ENCODE measurements at places on chromosomes 6 and 20.
A peak's percentile ranks its signal among the peaks of the same experiment; 100 is the strongest.

- no peak overlapping the region for H3K4me3 ChIP-seq
- no peak for DNase-seq
- no peaks in the 10 kb centered on the region for H3K4me1 ChIP-seq
- no peaks in the 10 kb centered on the region for H3K36me3 ChIP-seq
- no peak overlapping the region for H3K27ac ChIP-seq
Measured at GRCh38 chr6:117169781-117170281, 95.5 kb upstream of the VGLL2 start.

GRCh38 chr6:113854531-113855499 lies 2.3 kb upstream of the MARCKS start:
- no peaks in the 10 kb centered on the region for H3K27me3 ChIP-seq
- peak overlapping the region; percentile 95 for H3K4me3 ChIP-seq
- H3K27ac ChIP-seq: peak overlapping the region; percentile 91
- H3K4me1 ChIP-seq: no peaks in the 10 kb centered on the region

DNA sequence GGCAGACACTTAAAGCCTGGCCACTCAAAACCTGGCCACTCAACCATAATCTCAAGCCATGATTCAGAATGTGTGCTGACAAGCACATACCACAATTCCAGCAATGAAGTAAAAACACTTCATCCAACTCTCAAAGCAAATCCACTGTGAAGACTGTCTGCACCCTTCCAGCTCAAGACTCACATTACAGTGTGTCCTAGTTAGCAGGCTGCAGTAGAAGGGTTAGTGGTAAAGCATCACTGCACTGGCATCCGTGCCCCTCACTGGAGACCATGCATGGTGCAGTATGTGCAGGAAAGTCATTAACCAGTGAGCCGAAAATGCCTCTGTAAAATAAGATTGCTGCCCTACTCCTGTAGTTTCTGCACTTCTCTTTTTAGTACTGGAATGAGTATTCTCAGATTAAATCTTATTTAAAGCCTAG lies 43.4 kb downstream of the SLC23A2 start:
- no peaks in the 10 kb centered on the region for H3K27me3 ChIP-seq
- H3K4me3 ChIP-seq: no peak overlapping the region
- no peaks in the 10 kb centered on the region for H3K36me3 ChIP-seq
- H3K27ac ChIP-seq: no peak overlapping the region
- peaks cover 16% of the 10 kb centered on the region for H3K4me1 ChIP-seq

GRCh38 chr6:109322825-109323224 lies 59.4 kb downstream of the CD164 start:
- H3K4me3 ChIP-seq: no peak overlapping the region
- no peaks in the 10 kb centered on the region for H3K36me3 ChIP-seq
- no peak overlapping the region for H3K27ac ChIP-seq
- no peaks in the 10 kb centered on the region for H3K4me1 ChIP-seq
- peaks cover 4% of the 10 kb centered on the region for H3K27me3 ChIP-seq

GRCh38 chr20:33819456-33819855 lies 8.3 kb downstream of the CHMP4B start:
- H3K36me3 ChIP-seq: peaks cover 6% of the 10 kb centered on the region
- no peak for DNase-seq
- no peaks in the 10 kb centered on the region for H3K27me3 ChIP-seq
- H3K27ac ChIP-seq: no peak overlapping the region

GRCh38 chr6:32684246-32684645 lies 17.8 kb upstream of the HLA-DQB1 start:
- H3K36me3 ChIP-seq: no peaks in the 10 kb centered on the region
- H3K4me3 ChIP-seq: no peak overlapping the region
- H3K4me1 ChIP-seq: no peaks in the 10 kb centered on the region
- H3K27ac ChIP-seq: no peak overlapping the region
- H3K27me3 ChIP-seq: no peaks in the 10 kb centered on the region

DNA sequence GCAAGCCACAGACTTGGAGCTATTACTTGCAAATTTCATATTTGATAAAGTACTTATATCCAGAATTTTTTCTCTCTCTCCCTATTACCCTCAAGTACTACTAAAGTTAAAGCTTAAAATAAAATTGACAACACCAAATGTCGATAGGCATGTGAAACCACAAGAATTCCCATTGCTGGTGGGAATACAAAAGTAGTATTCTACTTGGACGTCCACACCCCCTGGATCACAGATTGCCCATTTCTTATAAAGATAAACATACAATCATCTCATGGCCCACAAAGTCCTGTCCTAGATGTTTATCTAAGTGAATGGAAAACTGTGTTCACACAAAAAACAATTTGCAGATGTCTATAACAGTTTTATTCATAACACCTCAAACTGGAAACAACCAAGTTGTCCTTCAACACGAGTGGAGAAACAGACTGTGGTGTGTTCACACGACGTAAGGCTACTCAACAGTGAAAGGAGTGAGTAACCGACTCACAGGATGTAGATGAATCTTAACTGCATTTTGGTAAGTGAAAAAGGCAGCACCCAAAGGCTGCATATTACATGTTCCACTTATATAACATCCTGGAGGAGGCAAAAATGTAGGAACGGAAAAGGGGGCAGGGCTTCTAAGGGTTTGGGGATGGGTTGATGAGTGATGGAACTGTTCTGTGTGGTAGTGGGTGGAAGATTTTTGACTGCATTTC lies 297.4 kb downstream of the THBS2 start:
- DNase-seq: peak; percentile 33
- H3K4me3 ChIP-seq: no peak overlapping the region
- no peaks in the 10 kb centered on the region for H3K27me3 ChIP-seq
- H3K4me1 ChIP-seq: peaks cover 3% of the 10 kb centered on the region
- no peak overlapping the region for H3K27ac ChIP-seq
- no peaks in the 10 kb centered on the region for H3K36me3 ChIP-seq

DNA sequence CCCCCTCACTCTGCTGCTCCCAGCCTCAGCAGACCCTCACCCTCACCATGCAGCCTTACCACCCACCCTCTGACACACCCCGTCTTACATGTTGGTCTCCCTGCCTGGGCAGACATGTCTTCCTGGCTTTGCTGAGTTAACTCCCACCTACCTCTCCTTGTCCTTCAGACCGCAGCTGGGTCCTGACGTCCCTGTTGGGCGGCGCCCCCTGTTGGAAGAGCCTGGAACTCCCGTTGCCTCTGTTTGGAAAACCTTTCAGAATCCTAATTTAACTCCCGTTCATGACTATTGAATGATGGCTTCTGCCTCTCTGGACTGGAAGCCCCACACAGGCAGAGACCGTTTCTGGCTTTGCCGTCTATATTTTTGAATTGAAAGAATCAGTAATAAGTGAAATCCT lies 245.1 kb downstream of the MYLK4 start:
- H3K4me1 ChIP-seq: peaks cover 9% of the 10 kb centered on the region
- H3K27ac ChIP-seq: no peak overlapping the region
- peaks cover 23% of the 10 kb centered on the region for H3K27me3 ChIP-seq
- no peak overlapping the region for H3K4me3 ChIP-seq
- no peak for DNase-seq

- no peaks in the 10 kb centered on the region for H3K4me1 ChIP-seq
- no peaks in the 10 kb centered on the region for H3K27me3 ChIP-seq
- no peak for DNase-seq
- H3K36me3 ChIP-seq: no peaks in the 10 kb centered on the region
- no peak overlapping the region for H3K4me3 ChIP-seq
Measured at GRCh38 chr6:76677017-76677416, 604.6 kb upstream of the IMPG1 start.

GRCh38 chr6:100491952-100492670 lies 27.4 kb upstream of the SIM1 start:
- no peaks in the 10 kb centered on the region for H3K36me3 ChIP-seq
- H3K27me3 ChIP-seq: peaks cover 24% of the 10 kb centered on the region
- H3K4me1 ChIP-seq: no peaks in the 10 kb centered on the region
- H3K27ac ChIP-seq: no peak overlapping the region

GRCh38 chr6:6452002-6452401 lies 131.5 kb upstream of the F13A1 start:
- no peaks in the 10 kb centered on the region for H3K36me3 ChIP-seq
- H3K27me3 ChIP-seq: no peaks in the 10 kb centered on the region
- DNase-seq: no peak

DNA sequence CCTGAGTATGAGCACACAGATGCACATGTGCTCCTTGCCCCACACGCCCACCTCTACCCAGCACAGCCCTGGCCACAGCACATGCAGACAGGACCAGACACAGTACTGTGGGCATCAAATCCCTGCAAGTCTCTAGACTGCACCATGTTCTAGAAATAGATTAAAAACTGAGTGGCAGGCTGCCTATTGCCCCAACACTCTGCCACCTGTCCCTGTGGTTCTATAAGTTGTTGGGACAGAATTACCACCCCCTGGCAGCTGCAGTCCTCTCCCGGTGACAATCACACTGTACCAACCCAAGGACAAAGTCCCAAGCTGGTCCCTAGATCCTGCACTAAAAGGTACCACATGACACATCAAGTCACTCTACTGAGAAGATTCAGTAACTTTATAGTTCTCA lies 70.2 kb downstream of the B3GAT2 start:
- no peak for DNase-seq
- peaks cover 9% of the 10 kb centered on the region for H3K27me3 ChIP-seq
- H3K4me1 ChIP-seq: no peaks in the 10 kb centered on the region
- H3K27ac ChIP-seq: no peak overlapping the region
- no peaks in the 10 kb centered on the region for H3K36me3 ChIP-seq
- H3K4me3 ChIP-seq: no peak overlapping the region

- no peaks in the 10 kb centered on the region for H3K36me3 ChIP-seq
- H3K27me3 ChIP-seq: no peaks in the 10 kb centered on the region
- no peak overlapping the region for H3K27ac ChIP-seq
- DNase-seq: peak; percentile 67
Measured at GRCh38 chr6:144899161-144899560, 614.0 kb downstream of the UTRN start.

DNA sequence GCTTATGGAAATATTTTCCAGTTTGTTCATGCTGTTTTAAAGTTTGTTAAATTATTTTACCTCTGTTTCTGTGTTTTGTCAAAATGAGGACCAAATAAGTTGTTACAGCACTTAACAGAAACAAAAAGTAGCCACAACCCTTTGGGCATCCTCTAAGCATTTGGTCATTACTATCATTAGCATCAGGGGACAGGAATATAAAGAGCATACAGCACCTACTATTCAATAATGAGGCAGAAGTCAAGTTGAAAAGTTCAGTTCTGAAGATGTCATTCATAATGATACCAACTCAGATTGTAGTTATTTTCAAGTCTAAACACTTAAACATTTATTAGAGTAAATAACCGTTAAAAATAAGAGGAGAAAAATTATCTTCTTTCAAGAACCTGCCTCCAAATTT lies 862.3 kb upstream of the FLRT3 start:
- no peaks in the 10 kb centered on the region for H3K27me3 ChIP-seq
- H3K4me1 ChIP-seq: no peaks in the 10 kb centered on the region
- H3K27ac ChIP-seq: no peak overlapping the region
- no peaks in the 10 kb centered on the region for H3K36me3 ChIP-seq
- DNase-seq: no peak
- no peak overlapping the region for H3K4me3 ChIP-seq

- H3K27me3 ChIP-seq: no peaks in the 10 kb centered on the region
- no peak overlapping the region for H3K27ac ChIP-seq
- H3K4me1 ChIP-seq: peaks cover 32% of the 10 kb centered on the region
- no peak for DNase-seq
- H3K36me3 ChIP-seq: no peaks in the 10 kb centered on the region
- no peak overlapping the region for H3K4me3 ChIP-seq
Measured at GRCh38 chr6:43703512-43704429, 16.2 kb upstream of the MRPS18A start.

GRCh38 chr6:27795697-27796494 lies 116.3 kb downstream of the OR2B2 start:
- H3K36me3 ChIP-seq: no peaks in the 10 kb centered on the region
- no peak overlapping the region for H3K4me3 ChIP-seq
- H3K27me3 ChIP-seq: no peaks in the 10 kb centered on the region
- no peak overlapping the region for H3K27ac ChIP-seq

DNA sequence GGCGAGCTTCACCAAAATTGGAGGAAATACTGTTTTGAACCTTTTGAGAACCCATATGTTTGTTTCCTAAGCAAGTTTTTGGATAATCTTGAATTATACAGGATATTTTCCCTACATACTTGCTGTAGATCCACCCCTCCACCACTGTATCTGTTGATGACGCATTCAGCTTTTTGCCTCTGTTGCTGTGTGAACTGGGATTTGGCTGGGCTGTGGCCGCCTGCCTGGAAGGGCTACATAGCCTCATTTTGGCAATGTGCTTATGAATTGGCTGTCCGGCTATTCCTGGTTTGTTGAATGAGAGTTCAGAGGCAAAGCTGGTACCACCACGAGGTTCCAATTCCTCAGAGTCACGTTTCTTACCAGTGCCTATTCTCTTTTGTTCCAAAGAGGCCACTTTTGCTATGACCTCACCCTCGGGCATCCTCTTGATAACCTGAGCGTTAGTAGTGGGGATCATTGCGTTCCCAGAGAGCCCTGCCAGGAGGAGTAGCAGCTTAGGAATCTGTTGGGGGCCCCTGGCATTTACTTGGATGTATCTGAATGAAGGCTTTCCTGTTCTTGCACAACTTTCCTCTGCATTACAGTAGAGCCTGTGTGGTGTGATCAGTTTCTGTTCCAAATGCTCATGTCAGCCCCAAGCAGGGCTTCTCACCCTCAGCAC lies 6.4 kb downstream of the FAM83D start:
- H3K4me3 ChIP-seq: no peak overlapping the region
- peak; percentile 70 for DNase-seq
- H3K27ac ChIP-seq: peak overlapping the region; percentile 58
- peaks cover 13% of the 10 kb centered on the region for H3K4me1 ChIP-seq

DNA sequence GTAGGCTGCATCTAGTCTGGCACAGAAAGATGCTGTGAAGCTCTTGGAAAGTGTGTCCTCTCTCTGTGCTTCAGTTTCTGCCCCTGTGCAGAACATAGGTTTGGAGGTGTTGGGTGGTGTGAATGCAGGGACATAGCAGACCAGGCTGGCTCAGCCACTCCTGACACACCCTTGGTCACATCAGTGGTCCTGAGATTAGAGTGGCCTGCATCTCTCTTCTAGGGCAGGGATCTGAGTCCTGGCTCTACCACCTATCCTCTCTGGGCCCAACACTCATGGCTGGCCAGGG lies 10.1 kb upstream of the TLDC2 start:
- H3K4me3 ChIP-seq: no peak overlapping the region
- DNase-seq: no peak
- no peak overlapping the region for H3K27ac ChIP-seq
- H3K4me1 ChIP-seq: peaks cover 10% of the 10 kb centered on the region
- H3K36me3 ChIP-seq: no peaks in the 10 kb centered on the region
- H3K27me3 ChIP-seq: no peaks in the 10 kb centered on the region

GRCh38 chr6:80535914-80536565 lies 429.6 kb downstream of the BCKDHB start:
- no peak overlapping the region for H3K4me3 ChIP-seq
- H3K27me3 ChIP-seq: no peaks in the 10 kb centered on the region
- peak; percentile 79 for DNase-seq
- H3K4me1 ChIP-seq: peaks cover 9% of the 10 kb centered on the region
- peak overlapping the region; percentile 92 for H3K27ac ChIP-seq
- H3K36me3 ChIP-seq: no peaks in the 10 kb centered on the region

Measured in IMR-90 (cell line).